ENCODE measurements at places on chromosomes 13 and 19.
A peak's percentile ranks its signal among the peaks of the same experiment; 100 is the strongest.

DNA sequence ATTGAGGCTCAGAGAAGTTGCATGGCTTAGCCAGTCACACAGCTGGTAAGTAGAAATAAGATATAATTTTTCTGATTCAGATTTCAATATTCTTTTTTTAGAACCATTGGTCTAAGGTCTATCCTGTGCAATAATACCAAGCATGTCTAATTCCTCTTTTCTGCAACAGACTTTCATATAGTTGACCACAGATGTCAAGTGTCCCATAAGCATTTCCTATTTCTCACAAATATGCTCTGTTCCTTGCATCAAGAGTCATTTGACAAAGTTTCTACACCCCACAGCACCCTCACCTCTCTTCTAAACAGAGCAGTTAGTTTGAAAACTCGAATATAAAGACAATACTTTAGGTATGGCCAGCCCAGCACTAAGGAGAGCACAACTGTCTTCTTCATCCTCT lies 26.8 kb upstream of the SACS start:
- DNase-seq = no peak

DNA sequence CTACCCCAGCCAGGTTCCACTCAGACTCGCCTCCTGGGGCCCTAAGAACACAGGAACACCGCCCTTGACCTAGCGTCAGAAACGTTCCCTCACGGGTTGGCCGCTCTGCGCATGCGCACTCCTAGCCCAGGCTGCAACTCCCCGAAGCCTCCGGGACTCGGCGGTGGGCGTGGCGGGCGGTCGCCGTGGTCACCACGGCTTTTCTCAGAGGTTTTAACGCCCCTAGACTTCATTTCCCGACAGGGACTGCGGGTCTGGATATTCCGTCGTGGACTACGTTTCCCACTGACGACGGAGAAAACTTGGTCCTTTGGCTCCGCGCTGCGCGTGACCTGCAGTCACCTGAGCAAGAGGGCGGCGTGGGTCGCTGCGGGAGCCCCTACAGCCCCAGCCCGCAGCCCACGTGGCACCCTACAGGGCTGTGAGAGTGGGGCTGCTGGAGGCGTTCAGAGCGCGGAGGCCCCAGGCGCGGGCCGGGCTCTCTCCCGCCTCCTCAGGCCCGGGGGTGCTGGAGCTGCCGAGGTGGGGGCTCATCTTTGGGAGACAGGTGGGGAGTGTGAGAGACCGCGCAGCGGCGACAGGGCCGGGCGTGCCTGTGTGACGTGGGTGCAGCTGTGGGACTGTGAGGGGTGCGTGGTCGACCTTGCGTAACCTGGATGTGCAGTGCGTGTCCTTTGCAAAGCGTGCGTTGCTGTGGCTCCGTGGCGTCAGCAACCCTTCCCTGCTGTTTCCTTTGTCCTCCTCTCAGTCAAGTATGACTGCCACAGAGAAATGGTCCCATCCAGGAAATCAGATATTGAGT lies 38.0 kb upstream of the ZNF573 start:
- DNase-seq = peak; percentile 78

DNA sequence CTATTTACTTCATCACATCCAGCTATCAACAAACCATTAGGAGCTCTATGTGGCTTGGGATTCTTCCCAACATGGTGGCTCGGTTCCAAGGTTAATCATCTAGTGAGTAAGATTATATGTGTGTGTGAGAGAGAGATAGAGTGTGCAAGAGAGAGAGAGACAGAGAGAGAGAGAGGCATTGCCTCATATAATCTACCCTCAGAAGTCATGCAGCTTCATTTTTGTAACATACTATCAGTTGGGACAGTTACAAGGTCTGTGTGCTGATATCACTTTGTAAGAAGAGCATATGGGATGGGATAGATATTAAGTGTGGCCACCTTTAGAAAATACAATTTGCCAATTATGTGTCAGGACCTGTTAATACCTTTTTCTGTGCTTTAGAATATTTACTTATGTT lies 104.1 kb downstream of the NDFIP2 start:
- DNase-seq = no peak

GRCh38 chr13:95627590-95627989 lies 16.9 kb downstream of the DZIP1 start:
- DNase-seq = no peak

GRCh38 chr13:90205911-90206310 lies 1141.6 kb upstream of the MIR17HG start:
- no peak for DNase-seq

- no peak for DNase-seq
Observed at GRCh38 chr19:40378509-40378908, 11.5 kb downstream of the HIPK4 start.

GRCh38 chr19:38142176-38143035 lies 81.6 kb downstream of the DPF1 start:
- peak; percentile 74 for DNase-seq

- DNase-seq = no peak
Observed at GRCh38 chr19:31332096-31332495, 17.1 kb downstream of the TSHZ3 start.

- DNase-seq = no peak
Observed at GRCh38 chr19:51135004-51135403, 7.1 kb upstream of the SIGLEC7 start.

Measured in hepatocyte (in vitro differentiated cells).